Activated naive CD4-positive, alpha-beta T cell treated with anti-CD3 and anti-CD28 coated beads, Interleukin-2, amount 10 ng/mL, durations not matched to agents 5 hours and 36 hours (primary cell): ENCODE measurements at places on chromosomes 2 and 18. TPM values are rescaled to one million over a fixed set of nuclear protein-coding genes. Genes with fewer than 3 reads are reported as not detected.

Gene SKOR2
- total RNA-seq = not detected

Gene SH3YL1
- total RNA-seq = 28.7 TPM

Gene L3MBTL4
- total RNA-seq = 0.10 TPM

Gene KIF5C
- 4.8 TPM for total RNA-seq

Gene RUFY4
- total RNA-seq = 0.88 TPM

Gene CKAP2L
- 45.4 TPM for total RNA-seq

Gene IL36B
- not detected for total RNA-seq

Gene LMAN1
- total RNA-seq = 84.1 TPM

Gene AGPS
- 44.9 TPM for total RNA-seq

Gene CUL3
- total RNA-seq = 69.9 TPM

Gene RND3
- not detected for total RNA-seq

Gene PROC
- not detected for total RNA-seq

Gene ACMSD
- not detected for total RNA-seq

Gene SEPTIN10
- 0.89 TPM for total RNA-seq

Gene KCTD1
- 4.8 TPM for total RNA-seq

Gene ALLC
- not detected for total RNA-seq

Gene CAPN13
- not detected for total RNA-seq

Gene EIPR1
- 35.9 TPM for total RNA-seq

Gene RBM44
- 0.72 TPM for total RNA-seq

Gene LINC00305
- not detected for total RNA-seq

Gene LYPD1
- not detected for total RNA-seq

Gene EHBP1
- total RNA-seq = 26.3 TPM

Gene LIMS3
- 2.5 TPM for total RNA-seq

Gene FAHD2A
- total RNA-seq = 31.4 TPM

Gene VWC2L
- total RNA-seq = not detected

Gene ANKRD23
- total RNA-seq = 16.5 TPM

Gene MYO7B
- total RNA-seq = 1.2 TPM

Gene GCC2
- total RNA-seq = 68.3 TPM

Gene MOCOS
- total RNA-seq = not detected

Gene HOXD4
- not detected for total RNA-seq

Gene DLGAP1
- 0.05 TPM for total RNA-seq

Gene DCDC2C
- not detected for total RNA-seq

Gene MYL12B
- total RNA-seq = 331 TPM

Gene KATNAL2
- 0.82 TPM for total RNA-seq

Gene TNFAIP6
- not detected for total RNA-seq

Gene ATP8B1
- total RNA-seq = not detected

Gene LAMA3
- 0.86 TPM for total RNA-seq

Gene CRYGC
- total RNA-seq = not detected

Gene HOXD13
- not detected for total RNA-seq

Gene SRD5A2
- not detected for total RNA-seq

Gene IMPA2
- 15.8 TPM for total RNA-seq
